ENCODE measurements at places on chromosomes 7 and 10. TPM values are rescaled to one million over a fixed set of nuclear protein-coding genes. Genes with fewer than 3 reads are reported as not detected.

Gene MRLN
- not detected for total RNA-seq

Gene HOXA5
- 0.27 TPM for total RNA-seq

DNA sequence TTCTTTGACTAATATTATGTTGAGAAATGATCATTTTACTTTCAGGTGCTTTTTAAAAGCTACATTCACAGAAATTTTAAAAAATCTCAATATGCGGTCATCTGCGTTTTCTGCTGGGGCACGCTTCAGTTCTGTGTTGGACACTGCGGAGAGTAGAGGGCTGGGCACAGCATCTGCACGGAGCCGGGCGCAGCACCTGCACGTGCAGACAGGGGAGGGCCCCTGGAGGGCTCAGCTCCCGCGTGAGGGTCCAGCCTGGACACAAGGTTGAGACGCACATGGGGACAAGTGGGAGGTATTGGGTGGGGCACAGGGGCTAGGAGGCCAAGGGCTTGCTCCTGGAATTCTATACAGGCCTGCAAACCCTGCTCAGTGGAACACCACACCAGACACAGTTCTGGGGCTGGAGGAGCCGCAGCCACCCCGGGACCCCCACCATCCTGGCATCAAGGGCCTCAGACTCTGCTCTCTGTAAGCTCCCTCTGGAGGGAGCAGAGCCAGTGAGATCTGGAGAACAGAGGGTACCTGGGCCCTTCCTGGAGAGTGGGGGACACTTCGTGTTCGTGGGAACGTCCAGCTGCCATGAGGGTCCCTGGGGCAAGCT lies 20.4 kb upstream of the FAM20C start:
- DNase-seq: no peak

DNA sequence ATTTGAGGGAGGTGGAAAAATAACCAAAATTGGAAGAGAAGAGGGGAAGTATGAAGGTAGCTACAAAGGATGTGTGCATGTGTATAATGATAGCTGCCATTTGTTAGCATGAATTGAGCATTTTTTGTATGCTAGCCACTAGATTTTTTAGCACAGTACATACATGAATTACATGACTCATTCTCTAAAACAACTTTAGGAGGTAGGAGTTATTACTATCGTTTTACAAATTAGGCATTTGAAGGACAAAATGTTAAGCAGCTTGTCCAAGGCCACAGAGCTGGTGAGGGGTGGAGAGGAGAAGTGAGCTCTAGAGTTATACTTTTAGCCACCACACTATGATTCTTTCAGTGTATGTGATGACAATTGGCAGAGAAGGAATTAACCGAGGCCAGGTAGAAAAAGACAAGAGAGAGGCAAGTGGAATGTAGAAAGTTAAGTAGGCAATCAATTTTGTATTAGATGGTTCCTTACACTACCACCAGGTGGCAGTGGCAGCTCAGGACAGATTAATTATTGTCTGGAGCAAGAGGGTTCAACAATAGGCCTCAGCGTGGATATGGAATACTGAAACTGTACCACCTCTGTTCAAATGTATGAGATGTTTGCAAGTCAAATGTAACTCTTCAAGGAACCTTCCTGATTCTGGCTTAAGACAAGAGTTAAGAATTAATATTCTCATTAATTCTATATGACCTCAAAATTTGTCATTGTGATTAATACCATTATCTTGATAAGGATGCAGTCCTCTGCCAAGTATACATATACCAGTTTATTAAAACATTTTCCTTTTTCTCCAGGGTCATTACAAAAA lies 128.0 kb downstream of the MBL2 start:
- peak; percentile 38 for DNase-seq

GRCh38 chr7:55970978-55971377 lies 6.6 kb downstream of the NIPSNAP2 start:
- no peak for DNase-seq

DNA sequence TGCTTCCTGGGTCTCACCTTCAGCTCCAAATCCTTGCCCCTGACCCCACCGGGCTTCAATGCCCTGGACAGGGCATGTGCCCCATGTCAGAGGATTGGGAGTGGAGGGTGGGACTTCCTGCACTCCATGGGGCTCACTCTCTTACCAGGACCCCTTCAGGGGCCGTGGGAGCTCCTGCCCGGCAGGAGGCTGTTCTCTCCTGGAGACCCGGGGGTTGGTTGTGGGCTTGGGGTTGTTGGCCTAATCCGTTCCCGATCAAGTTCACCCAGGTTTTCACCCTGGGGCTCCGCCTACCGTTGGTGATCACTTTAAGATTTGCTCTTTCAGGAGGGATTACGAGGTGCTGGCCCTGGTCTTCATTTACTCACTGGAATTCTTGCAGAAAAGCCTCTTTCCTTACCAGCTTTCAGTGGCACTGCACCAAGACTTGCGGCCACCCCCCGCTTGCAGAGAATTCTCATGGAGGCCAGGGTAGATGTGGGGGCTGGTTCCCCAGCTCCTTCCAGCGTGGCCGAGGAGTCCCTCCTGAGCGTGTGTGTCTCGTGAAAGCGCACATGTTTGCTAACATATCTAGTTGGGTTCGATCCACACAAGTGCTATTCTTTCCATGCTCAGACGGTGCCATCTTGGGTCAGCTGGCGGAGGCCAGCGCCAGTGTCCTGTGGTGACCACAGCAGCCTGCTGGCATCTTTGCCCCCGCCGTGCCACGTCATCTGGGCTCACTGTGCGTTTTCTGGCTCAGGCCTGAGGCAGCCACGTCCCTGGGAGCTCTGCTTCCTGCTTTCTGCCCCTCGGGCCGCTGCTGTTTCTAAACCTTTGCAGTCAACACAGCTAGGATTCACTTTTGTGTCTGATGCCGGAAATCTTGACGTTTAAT lies 15.6 kb downstream of the PWWP2B start:
- no peak for DNase-seq

All from left cardiac atrium (tissue), 4 donors.